ENCODE measurements at places on chromosomes 12 and 14.

DNA sequence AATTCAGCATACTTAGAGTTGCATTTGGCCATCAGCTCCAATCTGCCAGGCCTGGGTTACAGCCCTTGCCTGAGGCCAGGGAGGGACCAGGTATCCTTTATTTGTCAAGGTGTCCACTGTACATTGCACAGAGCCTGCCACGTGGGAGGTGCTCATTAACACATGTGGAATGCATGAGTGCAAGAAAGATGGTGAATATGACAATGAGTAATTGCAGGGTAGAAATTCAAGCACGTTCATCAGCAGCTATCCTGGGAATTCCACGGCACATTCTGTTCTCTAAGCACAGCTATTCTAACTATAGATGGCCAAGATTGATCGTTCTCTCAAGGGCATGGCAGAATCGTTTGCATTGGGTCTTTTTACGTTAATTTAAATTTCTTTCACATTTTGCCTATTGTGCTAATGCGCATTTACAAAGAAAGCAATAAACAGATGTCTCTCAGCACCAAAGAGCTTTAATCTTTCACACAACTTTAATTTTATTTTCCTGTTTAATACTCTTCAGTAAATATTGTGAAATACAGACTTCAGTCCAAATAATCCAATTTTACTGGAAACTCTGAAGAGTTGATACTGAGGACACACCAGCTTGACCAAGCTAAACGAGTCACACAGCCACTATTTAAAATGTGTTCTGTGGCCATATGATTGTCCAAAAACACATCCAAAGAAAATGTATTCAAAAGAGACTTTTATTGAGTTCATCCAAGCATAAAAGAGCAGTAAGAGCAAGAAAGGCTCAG lies 1025.7 kb upstream of the TMEM132C start:
- no peak for DNase-seq

- DNase-seq = peak; percentile 81
These were observed 75.2 kb upstream of the FBRSL1 start for GRCh38 chr12:132414634-132415326.

- no peak for DNase-seq
These were observed 7.2 kb upstream of the CD27 start for GRCh38 chr12:6437586-6437985.

DNA sequence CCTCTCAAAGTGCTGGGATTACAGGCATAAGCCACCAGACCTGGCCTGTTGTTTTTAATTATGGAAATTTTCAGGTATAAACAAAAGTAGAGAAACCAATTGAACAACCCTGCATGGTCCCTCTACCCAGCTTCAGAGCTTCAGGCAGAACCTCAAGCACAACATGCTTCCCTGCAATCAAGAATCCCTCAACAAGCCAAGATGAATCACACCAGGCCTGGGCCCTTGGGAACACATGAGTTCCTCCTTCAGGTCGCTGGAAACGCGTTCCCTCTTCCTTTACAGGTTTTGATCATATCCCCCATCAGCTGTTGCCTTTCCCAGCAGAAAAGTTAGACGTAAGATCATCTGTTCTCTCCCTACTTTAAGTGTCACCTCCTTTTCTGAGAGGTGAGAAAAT lies 20.5 kb upstream of the CORO1C start:
- DNase-seq = no peak

DNA sequence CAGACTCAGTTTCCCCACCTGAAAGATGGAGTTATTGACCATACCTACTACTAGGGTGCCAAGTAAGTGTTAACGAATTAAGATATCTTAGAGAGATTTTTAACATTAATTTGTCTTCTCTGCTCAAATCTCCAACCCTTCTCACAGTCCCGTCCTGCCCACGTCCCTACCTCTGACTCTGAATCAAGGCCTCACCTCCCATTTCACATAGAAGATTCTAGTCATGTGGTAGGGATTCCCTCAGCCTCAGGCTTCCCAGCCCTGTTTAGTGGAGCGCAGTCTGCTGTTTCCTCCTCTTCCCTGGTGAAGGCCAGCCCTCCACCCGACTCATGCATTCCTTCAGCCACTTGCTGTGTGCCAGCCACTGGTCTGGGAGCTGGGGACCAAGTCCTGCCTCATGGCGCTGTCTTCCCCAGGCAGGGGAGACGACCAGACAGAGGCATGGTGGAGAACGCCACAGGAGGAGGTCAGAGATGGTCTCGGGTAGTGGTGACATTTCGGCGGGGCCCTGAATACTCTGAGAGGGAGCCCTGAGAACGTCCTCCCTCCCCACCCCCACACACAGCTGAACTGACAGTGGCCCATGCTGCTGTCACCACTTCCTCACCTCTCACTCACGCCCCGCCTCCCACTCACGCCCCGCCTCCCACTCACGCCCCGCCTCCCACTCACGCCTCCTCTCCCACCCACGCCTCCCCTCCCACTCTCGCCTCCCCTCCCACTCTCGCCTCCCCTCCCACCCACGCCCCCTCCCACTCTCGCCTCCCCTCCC lies 38.8 kb downstream of the TMEM63C start:
- no peak for DNase-seq

DNA sequence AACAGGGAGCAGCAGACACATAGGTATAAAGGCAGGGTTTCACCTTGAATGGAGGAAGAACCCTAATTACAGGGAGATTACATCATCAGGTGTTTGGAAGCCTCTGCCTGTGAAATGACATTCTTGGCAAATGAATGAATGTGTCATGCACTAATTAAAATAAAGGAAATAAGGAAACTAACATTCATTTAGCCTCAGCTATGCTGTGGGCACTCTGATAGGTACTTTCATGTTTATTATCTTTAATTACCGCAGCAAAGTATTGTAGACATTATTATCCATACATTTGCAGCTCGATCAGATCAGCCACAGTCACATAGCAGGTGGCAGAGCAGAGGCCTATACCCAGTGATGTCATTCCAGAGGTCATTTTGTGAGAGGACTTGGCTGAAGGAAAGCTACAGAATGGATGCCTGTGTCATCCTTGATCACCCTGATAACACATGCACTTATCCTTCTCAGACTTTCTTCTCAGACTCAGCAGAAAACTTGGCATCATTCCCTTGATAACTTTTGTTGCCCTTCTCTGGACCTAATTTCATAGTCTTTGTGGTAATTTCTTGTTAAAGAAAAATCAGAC lies 18.4 kb downstream of the ZNF664 start:
- no peak for DNase-seq

GRCh38 chr12:79822475-79822874 lies 112.4 kb downstream of the PPP1R12A start:
- no peak for DNase-seq

- DNase-seq = no peak
These were observed 102.1 kb downstream of the TMEM117 start for GRCh38 chr12:43937947-43938346.

GRCh38 chr14:100557658-100558057 lies 29.6 kb downstream of the BEGAIN start:
- peak; percentile 45 for DNase-seq

- no peak for DNase-seq
These were observed 955.1 kb downstream of the TMTC2 start for GRCh38 chr12:83641789-83642188.

- no peak for DNase-seq
These were observed 948.2 kb downstream of the BCL11B start for GRCh38 chr14:98323836-98324235.

- DNase-seq = no peak
These were observed 6.4 kb upstream of the ALX1 start for GRCh38 chr12:85273381-85274314.

- DNase-seq = no peak
These were observed 119.7 kb downstream of the NTS start for GRCh38 chr12:85993746-85994145.

- DNase-seq = peak; percentile 11
These were observed 72.0 kb downstream of the NUMB start for GRCh38 chr14:73386342-73386741.

- DNase-seq = no peak
These were observed 103.6 kb upstream of the LRIG3 start for GRCh38 chr12:59023861-59024424.

DNA sequence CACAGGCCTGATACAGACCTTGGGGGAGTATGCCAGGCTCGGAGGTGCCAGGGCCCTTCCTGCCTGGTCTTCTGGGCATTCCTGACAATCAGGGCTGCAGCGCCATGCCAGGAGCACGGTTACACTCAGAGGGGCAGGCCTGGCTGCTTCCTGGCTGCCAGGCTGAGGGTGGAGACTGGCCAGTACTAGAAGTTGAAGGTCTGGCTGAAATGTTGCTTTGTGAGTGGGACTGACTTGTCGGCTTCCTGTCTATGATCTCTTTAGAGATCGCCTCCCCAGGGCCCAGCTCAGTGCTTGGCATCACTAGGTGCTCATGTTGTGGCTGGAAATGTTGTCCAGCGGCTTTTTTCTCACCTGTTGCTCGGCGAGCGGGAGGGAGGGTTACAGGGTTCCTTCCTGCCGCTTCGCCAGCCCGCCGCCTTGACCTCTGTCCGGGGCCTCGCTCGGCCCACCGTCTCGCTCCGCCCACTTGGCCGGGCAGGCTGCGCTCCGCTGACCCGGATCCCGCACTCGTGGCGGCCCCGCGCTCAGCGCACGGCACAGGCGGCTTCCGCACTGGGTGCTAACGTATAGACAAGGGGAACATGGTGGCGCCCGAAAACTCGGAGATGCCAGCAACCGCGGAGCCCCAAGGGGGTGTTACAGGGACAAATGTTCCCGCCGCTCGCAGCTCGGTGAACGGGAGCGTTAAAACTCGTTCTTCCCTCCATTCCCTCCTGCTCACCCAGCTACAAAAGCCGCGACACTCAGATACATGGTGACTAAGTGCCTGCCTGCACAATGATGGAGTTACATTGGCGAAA lies 32.6 kb downstream of the PAPLN start:
- DNase-seq = peak; percentile 57

- DNase-seq = no peak
These were observed 48.0 kb downstream of the WSCD2 start for GRCh38 chr12:108177131-108177530.

DNA sequence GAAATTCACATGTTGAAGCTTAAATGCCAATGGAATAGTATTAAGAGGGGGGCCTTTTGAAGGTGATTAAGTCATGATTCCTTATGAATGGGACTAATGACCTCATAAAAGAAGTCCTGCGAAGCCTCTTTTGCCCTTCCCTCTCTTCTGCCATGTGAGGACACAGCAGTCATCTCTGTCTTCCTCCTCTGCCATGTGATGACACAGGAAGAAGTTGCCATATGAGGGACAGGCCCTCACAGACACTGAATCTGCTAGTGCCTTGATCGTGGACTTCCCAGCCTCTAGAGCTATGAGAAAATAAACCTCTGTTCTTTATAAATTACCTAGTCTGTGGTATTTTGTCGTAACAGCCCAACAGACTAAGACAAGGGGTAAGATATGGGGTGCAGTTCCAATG lies 100.7 kb downstream of the VCPKMT start:
- no peak for DNase-seq

GRCh38 chr12:113088971-113089756 lies 32.6 kb downstream of the DTX1 start:
- DNase-seq = no peak

DNA sequence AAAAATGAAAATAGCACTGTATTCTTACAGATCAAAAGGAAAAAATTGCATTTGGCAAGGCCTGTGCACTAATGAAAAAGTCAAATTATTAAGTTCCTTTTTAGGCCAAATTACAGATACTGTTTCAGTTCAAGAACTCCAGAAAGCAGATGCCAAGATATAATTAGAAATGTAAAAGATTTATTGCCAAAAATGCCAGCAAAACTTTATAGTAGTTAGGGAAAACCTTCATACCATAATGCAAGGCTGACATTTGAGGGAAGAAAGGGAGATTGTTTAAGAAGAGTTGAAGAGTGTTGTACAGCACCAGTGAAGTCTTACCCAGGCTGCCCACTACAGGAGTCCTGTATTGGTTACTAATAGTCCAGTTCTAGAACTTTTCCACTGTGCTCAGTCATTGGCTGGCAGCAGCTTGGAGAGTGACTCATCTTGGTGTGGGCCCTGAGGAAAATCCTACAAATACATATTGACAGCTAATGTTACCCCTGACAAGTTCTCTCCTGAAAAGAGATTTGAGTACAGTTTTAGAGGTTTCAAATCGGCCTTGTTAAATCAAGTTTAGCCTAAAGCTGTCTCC lies 600.4 kb downstream of the C12orf50 start:
- DNase-seq = peak; percentile 3

GRCh38 chr12:16563504-16563903 lies 42.5 kb downstream of the LMO3 start:
- DNase-seq = no peak

DNA sequence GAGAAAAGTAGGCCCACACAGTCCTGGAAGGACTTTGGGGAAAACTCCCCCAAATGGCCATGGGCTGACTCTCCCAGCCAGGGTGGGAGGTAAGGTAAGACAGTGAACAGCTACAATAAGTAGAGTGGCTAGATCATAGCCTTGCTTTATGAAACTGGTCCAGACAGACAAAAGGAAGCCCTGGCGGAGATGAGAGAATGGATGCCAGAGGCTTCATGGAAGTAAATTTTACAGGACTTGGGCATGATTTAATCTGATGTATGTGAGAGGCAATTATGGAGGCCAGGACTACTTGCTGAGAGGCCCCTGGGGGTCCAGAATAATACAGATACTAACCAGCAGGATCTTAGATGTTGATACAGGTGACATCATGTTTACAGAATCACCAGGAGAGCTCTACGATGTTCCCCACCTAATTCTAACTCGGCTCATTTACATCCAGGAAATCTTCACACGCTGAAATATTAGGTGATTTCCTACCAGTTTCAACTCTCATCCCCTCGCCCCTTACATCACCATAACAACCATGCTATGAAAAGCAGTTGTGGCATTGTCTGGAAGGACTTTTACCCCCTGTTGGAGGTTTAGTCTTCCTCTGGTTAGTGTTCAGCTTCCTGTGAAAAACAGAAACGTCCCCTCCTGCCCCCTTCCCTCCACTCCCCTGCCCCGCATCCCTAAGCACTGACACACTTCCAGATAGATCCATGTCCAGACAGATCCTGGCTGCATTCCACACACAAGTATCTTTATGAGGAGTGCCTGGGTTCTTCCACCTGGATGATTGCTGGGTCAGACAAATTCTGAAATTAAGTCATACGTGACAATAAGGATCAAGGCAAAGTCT lies 39.5 kb upstream of the NT5DC3 start:
- no peak for DNase-seq

GRCh38 chr14:62629176-62629725 lies 416.0 kb downstream of the KCNH5 start:
- no peak for DNase-seq

- DNase-seq = no peak
These were observed 21.0 kb upstream of the TBK1 start for GRCh38 chr12:64430886-64431285.

DNA sequence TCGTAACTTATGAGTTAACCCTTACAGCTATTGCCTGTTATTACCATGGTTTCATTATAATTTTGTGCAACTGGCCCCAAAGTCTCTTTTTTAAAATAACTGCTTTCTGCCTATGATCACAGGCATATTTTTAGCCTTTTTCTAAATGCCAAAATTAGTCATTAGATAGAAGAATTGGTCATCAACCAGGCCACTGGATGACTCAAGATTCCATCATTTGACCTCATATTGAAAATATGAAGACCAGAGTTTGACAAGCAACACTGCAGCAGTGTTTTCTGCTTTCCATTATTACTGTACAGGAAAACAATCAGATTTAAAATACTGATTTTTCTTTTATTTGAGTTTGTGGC lies 54.7 kb upstream of the OTOGL start:
- DNase-seq = no peak
